HAP-1 (cell line): ENCODE measurements at places on chromosomes 12 and 14.

DNA sequence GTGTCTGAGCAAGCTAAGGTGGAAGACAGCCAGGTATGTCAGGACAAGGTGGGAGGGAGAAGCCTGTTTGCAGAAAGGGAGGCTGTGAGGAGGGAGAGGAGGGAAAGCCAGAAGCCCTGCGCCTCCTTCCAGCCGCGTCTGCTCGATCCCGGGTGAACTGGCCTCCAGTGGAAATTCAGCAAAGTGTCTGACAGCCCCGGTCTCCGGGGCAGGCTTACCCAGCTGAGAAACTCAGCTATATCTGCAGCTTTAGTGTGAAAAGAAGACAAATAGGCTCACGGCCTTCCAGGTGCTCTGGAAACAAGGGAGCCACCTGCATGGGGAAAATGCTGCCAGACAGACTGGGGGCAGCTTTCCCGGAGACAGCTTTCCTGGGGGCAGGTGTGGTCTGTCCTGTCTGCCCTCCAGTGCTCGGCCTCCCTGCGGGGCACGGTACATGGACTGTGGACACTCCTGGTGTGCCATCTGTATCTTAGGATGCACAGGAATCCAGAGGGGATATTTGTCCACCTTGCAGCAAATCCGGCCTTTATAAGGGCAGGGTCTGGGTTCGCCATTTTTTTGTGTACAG lies 6.3 kb downstream of the RFLNA start:
- DNase-seq: no peak

- DNase-seq: peak; percentile 15
Measured at GRCh38 chr14:95620659-95621059, 65.6 kb upstream of the TCL1B start.

GRCh38 chr14:38866461-38866860 lies 236.6 kb downstream of the SEC23A start:
- no peak for DNase-seq

GRCh38 chr12:1204581-1205121 lies 213.6 kb downstream of the ERC1 start:
- no peak for DNase-seq

DNA sequence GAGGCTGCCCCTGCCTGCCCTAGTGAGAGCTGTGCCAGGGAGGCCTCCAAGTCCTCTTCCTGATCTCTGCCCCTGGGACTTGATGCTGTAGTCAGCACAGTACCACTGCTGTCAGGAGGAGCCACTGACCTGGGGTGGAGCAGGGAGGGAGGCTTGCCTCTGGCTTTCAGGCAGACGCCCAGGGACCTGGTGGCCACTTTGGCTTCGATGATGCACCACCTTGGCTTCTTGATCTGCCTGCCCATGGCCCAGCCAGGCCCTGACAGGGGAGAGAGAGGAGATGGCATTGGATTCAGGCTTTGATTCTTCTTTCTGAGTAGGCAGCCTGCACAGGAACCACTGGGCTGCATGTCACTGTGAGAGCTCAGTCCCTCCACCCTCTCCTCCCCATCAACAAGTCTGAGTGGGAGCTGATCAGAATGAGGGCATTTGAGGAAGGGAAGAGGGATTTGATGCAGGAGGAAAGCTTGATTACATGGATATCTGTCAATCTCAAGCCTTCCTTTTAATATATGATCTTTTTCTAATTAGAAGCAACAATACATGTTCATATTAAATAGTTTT lies 24.7 kb downstream of the TMEM63C start:
- no peak for DNase-seq

GRCh38 chr12:92248977-92249376 lies 103.3 kb upstream of the BTG1 start:
- DNase-seq: no peak

GRCh38 chr14:104971447-104972240 lies 6.5 kb downstream of the AHNAK2 start:
- no peak for DNase-seq

- DNase-seq: no peak
Measured at GRCh38 chr12:40031965-40032364, 73.9 kb downstream of the SLC2A13 start.

- no peak for DNase-seq
Measured at GRCh38 chr14:77116172-77116817, 18.2 kb downstream of the CIPC start.

DNA sequence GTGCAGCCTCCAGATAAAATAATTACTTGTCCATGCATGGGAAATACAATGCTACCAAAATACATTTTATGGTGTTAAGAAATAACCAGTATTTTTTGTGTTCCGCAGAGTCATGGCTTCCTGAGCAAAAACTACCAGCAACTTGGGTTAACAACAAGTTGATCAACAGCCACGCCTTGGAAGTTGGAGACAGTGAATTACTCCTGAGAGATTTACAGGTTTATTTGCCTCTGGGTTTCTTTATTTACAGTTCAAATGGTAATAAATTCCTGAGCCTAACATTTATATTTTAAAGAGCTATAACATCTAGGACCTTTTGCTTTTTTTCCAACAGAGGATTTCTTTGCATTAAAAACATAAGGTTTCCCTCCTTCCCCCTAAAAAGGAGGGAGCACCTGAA lies 194.0 kb downstream of the IPO8 start:
- DNase-seq: no peak

DNA sequence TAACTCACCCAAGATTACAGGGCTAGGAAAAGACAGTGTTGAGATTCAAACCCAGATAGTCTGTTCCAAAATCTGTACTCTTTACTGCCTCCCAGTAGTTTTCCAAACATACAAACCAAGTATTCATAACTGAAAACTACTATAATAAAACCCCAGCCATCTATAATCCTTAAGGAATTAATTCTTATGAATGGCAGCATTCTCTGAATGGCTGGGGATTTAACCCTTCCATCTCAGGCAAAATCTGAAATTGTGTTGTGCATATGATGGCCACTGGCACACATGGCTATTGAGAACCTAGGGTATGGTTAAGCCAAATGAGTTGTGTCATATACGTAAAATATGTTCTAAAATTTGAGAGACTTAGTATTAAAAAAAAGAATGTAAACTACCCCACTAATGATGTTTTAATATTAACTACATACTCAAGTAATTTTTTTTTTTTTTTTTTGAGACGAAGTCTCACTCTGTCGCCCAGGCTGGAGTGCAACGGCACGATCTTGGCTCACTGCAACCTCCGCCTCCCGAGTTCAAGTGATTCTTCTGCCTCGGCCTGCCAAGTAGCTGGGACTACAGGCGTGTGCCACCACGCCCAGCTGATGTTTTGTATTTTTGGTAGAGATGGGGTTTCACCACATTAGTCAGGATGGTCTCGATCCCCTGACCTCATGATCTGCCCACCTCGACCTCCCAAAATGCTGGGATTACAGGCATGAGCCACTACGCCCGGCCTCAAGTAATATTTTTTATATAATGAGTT lies 16.7 kb downstream of the PPP1R13B start:
- no peak for DNase-seq

DNA sequence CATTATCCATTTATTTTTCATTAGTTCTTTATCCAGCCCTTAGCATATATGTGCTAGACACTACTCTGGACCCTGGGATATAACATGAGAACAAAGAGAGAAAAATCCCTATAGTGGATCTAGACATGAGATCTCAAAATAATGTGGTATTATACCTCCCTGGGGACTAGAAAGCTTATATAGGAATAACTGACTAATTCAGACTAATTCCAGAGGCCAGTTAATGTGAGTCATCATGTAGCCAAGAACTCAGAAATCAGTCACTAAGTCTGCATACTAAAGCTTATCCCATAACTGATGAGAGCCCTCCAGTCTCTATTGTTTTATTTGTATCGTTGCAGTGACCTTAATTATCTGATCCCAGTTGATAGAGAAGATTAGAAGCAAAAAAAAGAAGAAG lies 267.1 kb upstream of the RGS6 start:
- DNase-seq: no peak

DNA sequence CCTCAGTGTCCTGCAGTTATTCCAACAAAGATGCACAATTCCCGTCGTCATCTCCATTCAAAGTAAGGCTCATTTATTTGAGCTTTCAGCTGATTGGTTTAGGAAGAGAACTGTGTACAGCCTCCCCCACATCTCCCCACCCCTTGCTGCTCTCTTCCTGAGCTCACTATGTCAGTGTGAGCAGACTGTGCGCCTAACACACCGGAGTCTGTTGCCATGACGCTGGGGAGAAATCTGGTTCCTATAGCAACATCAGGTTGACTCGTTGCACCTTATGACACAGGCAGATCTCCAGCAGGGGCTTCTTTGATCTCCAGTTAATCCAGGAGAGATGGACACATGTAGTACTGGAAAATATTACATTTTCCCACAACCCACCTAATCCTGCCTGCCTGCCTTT lies 319.4 kb downstream of the CACNA1C start:
- DNase-seq: no peak

GRCh38 chr14:82755923-82756322 lies 1222.3 kb upstream of the SEL1L start:
- no peak for DNase-seq

DNA sequence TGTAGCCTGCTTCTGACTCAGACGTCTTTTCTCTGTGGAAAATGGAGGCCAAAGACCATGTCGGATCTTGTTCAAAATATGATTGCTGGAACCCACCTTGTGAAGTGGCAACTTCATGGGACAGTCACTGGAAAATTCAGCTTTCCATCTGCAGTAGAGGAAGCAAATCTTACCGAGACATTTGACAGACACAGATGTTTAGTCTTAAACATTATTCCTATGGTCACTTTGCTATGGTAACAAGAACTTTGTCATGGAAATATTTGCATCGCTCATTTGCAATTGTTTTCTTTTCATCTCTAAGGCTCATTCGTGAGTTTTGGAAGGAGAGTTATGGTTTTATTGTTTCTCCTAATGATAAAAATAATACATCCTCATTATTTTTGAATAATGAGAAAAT lies 98.3 kb upstream of the HIF1A start:
- peak; percentile 77 for DNase-seq

DNA sequence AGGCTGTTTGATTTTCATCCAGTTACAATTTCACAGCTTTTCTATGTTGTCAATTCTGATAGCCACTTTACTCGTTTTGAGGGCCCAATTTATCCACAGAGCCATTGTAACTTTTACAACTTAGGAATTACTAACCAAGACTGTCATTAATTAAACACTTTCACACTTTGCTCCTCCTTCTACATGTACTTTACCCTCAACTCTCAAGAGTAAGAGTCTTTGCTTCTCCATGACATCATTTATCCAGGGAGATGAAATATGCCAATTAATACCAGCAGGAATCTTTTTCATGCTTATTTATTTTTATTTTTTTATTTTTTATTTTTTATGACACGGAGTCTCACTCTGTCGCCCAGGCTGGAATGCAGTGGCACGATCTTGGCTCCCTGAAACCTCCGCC lies 13.5 kb downstream of the SLIRP start:
- DNase-seq: no peak

DNA sequence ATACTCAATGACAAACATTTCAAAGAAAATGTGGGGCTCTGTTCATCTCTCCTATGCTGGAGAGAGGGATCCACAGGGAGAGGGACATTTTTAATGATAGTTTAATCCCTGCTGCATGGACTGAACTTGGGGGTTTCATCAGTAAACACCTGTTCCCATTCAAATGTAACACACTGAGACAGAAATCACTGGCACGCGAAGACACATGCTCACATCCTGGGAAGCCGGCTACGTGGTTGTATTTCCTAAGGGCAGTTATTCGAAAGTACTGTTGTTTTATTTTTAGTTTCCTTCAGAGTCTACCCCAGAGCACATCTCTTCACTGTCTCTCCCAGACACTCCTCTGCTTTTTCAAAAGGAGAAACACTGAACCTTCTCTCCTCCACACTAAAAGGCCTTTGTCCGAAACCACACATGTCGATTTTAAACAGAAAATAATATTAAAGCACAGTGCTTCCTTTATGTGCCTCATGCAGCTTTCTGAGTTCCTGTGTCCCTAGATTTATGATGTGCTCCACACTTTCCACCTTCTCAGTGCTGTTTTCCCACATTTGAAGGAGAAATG lies 52.8 kb downstream of the PTHLH start:
- DNase-seq: no peak

DNA sequence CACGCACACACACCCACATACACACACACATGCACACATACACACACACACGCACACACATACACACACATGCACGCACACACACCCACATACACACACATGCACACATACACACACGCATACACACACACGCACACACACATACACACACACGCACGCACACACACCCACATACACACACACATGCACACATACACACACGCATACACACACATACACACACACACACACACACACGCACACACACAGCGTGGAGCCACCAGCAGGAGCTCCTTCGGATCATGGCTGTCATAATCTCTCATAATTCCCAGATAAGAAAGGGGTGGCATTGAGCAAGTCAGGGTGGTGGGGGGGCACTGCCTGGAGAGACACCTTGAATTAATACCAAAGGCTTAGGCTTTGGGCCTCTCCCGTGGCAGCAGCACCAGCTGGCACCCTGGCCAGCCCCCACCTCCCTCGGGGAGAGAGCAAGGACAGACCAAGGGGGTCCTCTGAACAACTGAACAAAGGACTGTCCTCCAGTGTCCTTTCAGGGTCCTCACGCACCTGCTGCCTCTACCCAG lies 21.9 kb downstream of the ANO2 start:
- no peak for DNase-seq

DNA sequence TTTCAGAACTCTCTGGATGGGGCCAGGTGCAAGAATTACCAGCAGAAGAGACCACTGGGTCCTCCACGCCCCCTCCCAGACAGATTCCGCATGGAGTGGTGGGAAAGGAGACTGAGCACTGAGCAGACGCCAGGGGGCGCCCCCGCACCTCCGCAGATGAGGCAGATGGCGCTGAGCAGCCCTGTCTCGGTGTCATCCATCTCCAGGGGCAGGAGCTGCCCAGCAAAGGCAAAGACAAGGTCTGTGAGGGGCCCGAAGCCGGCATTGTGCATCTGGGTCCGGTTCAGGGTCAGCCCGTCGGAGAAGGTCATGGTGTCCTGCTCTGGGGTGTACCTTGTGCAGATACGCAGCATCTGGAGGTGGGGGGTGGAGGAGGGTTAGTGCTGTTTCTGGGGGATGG lies 6.3 kb upstream of the ITGB7 start:
- DNase-seq: peak; percentile 92

- DNase-seq: no peak
Measured at GRCh38 chr12:3526776-3527175, 35.8 kb downstream of the PRMT8 start.

GRCh38 chr14:88232771-88233170 lies 90.3 kb downstream of the KCNK10 start:
- no peak for DNase-seq

DNA sequence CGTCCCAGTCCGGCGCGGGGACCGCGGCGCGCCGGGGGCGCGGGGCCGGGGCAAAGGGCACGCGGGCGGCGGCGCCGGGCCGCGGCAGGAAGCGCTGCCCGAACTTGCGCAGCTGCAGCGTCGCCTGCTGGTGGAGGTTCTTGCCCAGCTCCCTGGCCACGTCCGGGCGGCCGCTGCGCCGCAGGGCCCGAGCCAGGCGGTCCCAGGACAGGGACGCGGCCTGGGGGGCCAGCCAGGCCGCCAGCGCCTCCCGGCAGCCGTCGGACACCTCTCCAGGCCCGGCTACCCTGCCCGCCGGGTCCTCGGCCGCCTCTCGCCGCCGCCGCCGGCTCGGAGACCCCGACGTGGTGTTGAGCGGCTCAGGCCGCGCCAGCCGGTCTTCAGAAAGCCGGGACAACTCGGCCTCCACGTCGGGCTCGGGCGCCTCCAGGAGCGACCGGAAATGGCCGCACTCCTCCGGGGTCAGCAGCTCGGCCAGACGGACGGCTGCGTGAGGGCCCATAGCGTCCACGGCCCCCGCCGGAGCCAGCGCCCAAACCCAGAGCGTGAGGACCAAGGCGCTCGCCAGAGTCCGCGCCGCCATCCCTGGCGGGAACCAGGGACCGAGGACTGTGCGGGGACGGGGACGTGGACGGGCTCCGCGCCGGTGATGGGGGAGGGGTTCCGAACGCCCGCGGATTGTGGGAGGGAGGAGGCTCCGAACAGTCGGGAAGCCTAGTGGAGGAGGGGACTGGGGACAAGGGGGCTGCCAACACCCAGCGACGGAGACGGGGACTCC lies 34.0 kb downstream of the FIGNL2 start:
- DNase-seq: peak; percentile 74
